ENCODE measurements at places on chromosomes 11 and 22.

- no peak for DNase-seq
These were observed 100.8 kb downstream of the PRMT3 start for GRCh38 chr11:20488352-20488751.

DNA sequence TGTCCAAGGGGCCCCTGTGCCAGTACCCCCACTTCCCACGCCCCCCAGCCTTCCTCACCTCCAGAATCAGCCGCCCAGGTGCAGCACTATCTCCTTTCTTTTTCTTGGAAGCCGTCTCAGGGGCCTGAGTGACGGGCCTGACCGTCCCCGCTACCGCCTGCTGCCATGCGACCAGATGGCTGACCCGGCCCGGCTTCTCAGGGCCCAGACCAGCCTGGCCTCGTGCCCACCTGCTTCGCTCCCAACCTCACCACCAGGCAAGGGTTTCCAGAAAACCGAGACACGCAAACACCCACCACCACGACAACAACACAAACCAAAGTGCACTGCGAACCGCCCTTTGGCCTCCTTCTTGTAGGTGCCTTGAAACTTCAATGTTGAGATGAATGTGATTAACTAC lies 39.1 kb downstream of the MACROD1 start:
- DNase-seq: no peak

DNA sequence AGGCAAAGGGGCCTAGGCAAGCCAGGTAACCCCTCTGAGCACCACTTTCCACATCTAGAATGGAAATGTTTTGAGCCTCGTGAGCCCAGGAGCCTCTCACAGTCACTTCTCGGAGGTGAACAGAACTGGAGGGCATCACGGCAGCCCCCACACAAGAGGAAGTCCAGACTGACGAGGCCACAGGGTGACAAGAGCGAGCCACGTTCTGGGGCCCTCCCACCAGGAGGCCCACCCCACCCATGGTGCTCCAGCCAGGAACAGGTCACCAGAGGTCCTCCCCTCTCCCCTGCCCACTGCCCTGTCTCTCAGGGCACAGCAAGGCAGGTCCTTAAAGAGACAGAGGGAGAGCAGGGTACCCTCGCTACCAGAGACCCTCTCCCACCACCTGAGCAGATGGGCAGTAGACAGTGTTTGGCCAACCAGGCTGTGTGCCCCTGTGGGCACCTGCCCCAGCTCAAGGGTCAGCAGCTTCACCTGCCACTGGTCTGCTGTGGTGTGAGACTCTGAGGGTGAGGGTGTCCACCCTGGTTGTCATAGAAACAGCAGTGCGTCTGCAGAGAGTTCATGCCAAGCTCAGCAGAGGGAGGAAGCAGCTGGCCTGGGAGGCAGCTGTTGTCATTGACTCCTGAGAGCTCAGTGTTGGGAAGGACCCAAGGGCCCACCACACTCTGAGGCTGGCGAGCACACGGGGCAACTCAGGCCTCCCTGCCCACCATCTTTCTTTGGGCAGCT lies 31.4 kb downstream of the RSPH14 start:
- DNase-seq: no peak

DNA sequence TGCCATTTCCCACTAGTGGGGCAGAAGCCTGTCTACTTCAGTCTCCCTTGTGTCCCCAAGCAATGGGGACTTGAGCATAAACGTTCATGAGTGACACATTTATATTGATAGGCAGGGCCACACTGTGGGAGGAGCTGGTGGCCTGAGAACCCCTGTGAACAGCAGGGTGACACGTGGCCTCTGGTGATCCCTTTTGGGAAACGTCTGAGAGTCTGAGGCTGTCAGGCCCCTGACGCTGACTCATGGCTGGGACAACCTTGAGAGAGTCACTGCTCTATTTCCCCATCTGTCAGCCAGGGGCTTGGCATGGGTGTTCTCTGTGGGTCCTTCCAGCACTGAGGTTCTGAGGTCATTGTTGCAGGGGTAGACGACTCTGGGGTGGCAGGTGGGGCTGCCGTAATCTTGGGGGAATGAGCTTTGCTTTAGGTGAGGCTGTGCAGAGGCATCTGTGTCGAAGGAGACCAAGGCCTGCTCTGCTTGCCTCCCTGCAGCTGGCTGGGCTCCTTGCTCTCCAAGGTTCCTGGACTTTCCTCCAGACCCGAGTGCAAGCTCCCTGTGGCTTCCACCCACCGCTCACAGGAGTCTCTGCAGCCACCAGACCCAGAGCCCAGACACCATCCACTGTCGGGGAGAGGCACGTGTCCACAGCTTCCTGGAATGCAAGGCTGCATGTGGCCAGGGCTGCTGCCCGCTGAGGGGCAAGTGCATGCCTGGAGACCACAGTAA lies 54.7 kb downstream of the SMIM38 start:
- no peak for DNase-seq

DNA sequence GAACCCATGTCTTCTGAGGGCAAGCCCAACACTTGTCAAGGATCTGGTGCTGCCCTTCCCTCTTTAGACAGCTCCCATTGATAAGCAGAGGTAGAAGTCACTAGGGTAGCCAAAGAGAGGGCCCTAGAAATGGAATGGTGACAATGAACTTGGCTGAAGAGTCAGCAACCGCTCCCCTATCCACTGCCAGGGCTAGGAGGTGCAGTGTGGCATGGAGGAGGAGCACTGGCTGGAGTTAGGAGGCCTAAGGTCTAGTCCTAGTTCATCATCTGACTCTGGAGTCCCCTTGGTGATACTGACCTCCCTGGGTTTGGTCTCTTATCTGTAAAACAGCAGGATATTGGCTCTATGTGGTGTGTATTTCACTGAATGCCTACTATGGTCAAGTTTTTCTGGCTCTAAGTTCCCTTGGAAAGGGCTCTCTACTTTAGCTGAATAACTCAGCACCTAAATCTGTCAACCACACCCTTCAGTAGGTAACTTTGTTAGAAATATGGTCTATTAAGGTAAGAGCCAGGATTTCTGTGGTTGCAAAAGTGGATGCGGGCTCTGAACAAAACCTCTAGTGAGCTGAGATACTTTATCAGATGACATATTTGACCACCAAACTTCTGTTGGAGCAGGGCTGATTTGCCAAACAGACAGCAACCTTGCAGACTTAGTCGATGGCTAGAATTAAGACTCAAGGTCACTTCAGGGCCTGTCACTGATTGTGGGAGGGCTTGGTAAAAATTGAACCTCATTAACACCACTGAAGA lies 10.5 kb downstream of the TIMP3 start:
- DNase-seq: no peak

GRCh38 chr22:20777420-20778177 lies 3.7 kb downstream of the SERPIND1 start:
- no peak for DNase-seq

DNA sequence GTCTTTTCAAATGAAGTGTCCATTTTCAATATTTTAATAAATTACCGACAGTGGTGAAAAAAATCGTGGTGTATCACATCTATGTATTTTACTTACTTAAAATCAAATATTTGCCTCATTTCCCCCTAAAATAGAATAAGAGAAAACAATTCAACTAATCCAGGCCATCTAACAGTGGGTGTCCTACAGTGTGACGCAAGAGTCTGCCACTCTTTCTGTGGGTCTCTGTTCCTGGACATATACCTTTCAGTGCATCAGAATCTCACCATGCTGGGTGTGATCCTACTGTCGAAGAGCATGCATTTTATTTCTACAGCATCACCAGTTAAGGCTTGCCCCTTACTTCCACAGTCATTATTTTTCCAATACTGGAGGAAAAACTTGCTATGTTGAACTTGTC lies 111.2 kb downstream of the CD44 start:
- DNase-seq: no peak

- no peak for DNase-seq
These were observed 8.5 kb upstream of the WDR74 start for GRCh38 chr11:62847767-62848314.

DNA sequence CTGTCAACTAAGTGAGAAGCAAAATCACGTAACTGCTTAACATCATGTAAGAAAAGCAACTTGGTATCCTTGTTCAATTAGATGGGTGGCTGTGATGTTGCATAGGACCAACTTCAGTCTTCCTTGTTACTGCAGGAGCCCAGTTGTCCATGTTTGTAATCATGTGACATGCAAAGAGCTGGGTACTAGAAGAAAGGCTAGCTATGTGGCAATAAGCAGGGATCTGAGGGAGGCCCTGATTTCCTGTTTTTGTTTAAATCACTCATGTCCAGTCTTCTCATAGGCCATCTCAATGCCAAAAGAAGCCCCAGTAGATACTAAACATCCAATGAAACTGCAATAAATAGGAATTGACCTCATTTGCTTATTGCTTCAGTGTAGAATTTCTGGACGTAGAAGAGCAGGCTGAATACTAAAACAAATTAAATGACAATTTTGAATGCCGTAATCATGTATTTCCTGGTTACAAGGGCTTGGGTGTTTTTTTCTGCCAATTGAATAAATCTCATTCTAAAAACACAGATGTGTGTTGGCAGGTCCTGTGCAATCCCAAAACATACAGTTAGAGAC lies 140.8 kb upstream of the ARHGAP20 start:
- no peak for DNase-seq

DNA sequence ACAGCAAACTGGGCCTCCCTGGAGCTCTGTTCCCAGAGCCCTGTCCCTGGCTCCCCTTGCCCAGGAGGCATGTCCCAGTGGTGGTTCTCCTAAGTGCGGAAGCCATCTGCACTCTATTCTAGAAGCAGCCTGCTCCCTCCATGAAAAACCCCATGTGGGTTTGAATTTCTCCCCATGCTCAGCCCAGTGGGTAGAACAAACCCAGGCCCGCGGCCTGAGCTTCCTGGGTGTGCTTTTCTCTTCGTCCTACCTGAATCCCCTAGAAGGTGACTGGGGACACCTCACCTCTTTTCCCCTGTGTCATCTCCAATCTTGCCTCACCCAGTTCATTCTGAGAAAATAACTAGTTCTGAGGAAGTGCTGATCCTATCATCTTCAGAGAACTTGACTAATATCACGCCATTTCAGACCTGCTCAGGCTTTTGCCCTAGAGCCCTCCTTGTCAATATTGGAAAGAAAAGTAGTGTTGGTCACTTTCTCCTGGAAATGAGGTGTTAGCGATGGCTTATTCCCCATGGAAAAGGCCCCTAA lies 15.9 kb downstream of the IL10RA start:
- no peak for DNase-seq

GRCh38 chr22:35914665-35915476 lies 113.8 kb downstream of the RBFOX2 start:
- DNase-seq: no peak

DNA sequence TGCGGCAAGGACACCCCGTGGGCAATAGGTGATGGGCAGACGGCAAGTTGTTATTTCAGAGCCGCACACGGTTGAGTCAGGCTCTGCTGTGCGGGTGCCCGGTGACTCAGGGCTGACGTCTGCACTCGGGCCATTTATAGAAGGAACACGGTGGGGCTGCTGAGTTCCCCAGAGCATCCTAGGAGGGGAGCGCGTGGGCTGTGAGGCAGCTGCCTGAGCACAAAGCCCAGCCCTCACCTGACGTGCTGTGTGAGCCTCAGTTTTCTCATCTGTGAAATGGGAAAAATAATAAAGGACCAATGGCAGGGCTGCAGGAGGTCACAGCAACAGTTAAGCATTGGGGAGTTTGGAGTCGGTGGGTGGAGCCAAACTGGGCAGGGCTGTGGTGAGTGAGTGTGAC lies 11.3 kb upstream of the RHOD start:
- no peak for DNase-seq

GRCh38 chr11:68727783-68728182 lies 23.5 kb downstream of the TESMIN start:
- DNase-seq: no peak

DNA sequence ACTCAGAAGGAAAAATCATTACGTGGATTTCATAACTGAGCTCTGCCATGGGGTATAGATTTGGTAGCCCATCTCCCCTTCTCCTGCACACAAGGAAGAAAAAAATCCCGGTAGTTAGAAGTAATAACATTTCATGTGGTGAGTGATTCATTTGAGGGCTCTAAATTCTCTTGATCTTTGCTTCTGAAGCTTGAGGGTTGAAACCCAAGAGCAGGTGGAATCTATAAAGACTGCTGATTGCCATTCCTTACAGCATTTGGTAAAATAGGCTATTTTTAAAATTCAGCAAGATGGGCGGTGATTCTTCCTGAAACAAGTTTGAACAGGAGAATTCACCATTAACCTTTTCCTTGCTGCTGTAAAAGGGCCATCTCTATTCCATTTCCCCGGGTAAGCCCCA lies 266.1 kb downstream of the CADM1 start:
- no peak for DNase-seq

- DNase-seq: no peak
These were observed 7.5 kb downstream of the TMEM151A start for GRCh38 chr11:66299186-66299585.

GRCh38 chr11:129910360-129910759 lies 15.0 kb upstream of the NFRKB start:
- DNase-seq: no peak

- DNase-seq: no peak
These were observed 1.9 kb upstream of the TYR start for GRCh38 chr11:89175796-89176195.
